ENCODE measurements at places on chromosomes 7 and 10.

GRCh38 chr7:136309407-136309806, 332.2 kb upstream of the MTPN start:
- DNase-seq, result no peak

DNA sequence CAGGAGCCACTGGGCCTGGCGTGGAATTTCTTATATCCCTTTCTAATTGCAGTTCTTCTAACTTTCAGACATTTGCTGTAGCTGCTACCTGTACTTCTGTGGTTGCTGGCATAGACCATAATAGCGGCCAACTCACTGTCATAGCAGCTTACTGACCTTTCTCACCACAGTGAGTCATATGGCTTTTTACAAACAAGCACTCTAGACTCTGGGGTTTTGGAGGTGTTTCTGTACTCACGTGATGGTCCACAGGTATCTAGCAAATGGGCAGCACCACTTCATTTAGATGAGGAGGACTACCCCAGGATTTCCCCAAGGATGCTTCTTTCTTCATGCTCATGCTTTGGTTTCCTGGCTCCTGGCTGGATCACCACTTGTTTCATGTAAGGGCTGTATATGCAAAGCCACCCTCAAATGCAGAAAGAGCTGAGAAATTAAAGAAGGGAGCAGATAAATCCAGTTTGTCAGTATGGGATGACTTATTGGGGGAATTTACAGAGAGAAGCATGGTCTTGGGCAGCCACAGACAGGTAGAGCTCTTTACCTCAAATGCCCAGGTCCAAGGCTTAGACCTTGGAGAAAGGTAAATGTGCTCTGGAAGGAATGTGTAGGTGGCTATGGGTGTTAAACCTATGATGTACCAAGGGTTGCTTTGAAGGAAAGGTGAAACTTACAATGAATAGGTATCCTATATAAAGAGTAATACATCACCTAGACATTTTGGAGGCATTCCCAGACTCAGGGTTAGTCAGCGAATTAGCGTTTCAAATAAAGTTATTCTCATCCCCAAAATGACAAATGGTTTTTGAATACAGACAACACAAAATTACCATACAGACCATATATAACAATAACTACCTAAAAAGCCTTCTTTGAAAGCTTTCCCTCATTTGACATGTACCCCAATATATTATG, 15.9 kb upstream of the SLC25A16 start:
- no peak for DNase-seq

DNA sequence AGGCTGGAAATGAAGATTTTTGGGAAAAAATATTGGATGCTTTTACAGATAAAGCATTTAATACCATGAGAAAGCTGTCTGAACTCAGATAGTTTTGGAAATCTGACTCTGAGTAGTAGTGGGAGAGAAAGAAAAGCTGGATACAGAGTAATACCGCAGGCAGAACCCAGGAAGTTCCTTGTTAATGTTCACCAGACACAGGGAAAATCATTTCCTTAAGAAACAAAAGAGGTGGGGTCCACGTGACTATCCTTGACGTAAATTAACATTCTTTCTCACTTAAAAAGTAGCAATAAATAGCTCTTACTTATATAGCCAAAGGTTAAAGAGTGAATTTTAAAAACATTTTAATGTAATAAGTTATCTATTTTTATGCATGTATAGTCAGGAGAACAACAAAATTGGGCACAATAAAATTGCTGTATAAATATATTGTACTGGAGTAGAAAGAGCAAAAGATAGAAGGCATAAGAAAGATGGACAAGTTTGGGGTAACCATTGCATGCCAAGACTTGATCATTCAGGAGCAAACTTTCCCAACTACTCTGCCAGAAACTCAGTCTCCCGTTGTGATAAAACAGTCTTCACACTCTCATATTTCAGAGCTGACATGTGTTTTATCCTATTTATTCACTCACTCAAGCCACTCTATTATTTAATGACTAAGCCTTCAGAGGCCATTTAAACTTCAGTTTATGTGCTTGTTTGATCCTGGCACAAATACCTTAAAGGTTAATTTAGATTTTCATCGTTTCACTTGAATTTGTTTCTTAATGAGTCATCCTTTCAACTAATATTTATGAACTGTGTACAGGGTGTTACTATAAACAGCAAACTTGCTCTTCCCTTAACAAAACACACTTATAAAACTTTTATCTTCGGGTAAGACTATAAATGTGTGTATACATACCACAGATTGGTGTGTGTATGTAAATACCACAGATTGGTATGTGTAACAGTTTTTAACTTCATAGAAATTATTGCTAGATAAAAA, 143.1 kb downstream of the GNAI1 start:
- no peak for DNase-seq

DNA sequence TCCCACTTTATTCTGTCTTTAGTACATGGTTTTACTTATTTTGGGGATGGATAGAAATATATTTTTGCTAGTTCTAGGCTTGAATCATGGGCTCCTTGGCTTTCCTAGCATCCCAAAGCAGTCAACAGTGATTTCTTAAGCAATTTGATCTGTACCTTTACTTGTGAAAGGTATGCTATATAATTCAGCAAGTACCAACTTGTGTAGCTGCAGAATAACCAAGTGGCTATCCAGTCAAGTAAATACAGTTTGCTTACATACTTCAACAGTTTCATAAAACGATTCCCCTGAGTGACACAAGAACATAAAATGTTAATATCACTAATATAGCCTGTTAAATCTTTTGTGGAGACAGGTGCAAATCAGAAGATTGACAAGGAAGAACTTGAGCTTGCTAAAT, 67.2 kb downstream of the PODXL start:
- no peak for DNase-seq

GRCh38 chr7:118245267-118246040, 20.9 kb downstream of the ANKRD7 start:
- no peak for DNase-seq

DNA sequence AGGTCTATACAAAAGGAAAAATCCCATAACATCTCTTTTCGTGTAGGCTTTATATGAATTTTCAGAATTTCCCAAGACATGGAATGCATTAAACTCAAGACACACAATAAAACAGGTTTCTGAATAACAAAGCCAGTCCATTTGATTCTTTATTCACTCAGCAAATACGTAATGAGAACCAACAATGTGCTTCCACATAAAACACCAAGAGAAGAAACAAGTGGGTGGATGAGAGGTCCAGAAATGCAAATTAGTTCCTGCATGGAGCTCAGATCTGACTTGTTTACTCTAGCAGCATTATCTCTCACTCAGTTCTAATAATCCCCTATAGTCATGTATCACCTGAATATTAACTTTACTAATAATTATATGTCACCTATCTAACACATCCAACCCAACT, 249.5 kb downstream of the LRRTM3 start:
- DNase-seq, result no peak

GRCh38 chr7:155368894-155369600, 71.4 kb downstream of the INSIG1 start:
- no peak for DNase-seq

DNA sequence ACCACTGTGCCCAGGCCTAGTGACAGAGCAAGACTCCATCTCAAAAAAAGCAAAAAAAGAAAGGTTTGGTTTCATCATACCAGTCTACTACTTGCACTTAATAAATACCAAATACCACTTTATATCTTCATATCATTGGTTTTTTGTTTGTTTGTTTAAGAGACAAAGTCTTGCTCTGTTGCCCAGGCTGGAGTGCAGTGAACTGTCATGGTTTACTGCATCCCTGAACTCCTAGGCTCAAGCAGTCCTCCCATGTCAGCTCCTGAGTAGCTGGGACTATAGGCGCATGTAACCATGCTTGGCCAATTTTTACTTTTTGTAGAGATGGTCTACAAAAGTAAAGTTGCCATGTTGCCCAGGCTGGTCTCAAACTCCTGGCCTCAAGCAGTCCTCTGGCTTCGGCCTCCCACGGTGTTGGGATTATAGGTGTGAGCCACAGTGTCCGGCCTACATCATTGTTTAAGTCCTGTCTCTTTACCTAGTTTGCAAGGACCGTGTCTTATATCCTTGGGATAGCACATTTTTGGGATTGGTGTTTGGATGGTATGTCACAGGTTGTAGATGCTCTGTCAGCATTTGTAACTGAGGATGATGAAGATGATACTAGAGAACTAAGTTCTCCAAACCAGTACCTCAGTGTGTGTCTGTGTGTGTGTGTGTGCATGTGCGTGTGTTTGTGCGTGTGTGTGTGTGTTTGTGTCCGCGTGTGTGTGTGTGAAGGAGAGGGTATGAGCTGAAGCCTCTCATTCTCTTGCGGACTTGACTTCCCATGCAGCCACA, 9.3 kb downstream of the LMTK2 start:
- no peak for DNase-seq

DNA sequence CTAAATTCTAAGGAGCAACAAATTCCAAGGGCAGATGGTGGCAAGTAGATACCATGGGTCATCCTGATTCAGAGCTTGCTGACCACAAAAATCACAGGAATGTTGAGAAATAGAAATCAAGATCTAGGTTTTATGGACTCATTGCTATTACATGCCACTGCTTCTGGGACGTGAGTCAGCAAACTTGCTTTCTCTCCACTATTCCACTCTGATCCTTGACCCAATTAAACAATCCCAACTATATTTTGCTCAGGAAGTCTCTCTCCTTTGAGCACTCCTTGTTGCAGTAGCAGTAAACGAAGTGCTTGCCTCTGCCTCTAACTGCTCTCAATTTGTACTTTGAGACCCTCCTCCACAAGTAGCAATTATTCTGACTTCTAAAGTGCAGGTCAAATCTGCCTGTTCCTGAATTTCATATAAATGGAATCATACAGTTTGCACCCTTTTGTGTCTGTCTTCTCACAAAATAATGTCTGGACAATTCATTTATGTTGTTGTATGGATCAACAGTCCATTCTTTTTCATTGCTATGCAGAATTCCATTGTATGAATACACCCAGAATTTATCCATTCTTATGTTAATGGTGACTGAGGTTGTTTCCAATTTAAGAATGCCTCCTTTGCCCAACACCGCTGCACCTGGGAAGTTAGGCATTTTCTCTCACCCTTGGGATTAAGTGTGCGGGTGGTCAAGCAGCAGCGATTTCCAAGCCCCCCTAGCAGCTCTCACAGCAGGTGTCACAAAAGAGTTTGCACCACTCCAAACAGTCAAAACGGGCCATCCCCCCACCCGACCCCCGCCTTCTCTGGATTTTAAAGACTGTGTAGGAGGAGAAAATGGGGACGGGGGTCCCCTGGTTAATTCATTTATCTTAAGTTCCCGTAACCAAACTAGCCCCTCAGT, 35.9 kb downstream of the ACSM6 start:
- no peak for DNase-seq

- DNase-seq, result no peak
Measured at GRCh38 chr10:67665491-67665890, 30.5 kb downstream of the CTNNA3 start.

GRCh38 chr7:44059219-44060090, 5.9 kb downstream of the PGAM2 start:
- no peak for DNase-seq

- DNase-seq, result no peak
Measured at GRCh38 chr10:13462551-13462950, 66.3 kb downstream of the BEND7 start.

GRCh38 chr7:2755531-2755930, 67.5 kb downstream of the AMZ1 start:
- no peak for DNase-seq

- DNase-seq, result no peak
Measured at GRCh38 chr7:86768394-86768793, 124.7 kb downstream of the GRM3 start.

DNA sequence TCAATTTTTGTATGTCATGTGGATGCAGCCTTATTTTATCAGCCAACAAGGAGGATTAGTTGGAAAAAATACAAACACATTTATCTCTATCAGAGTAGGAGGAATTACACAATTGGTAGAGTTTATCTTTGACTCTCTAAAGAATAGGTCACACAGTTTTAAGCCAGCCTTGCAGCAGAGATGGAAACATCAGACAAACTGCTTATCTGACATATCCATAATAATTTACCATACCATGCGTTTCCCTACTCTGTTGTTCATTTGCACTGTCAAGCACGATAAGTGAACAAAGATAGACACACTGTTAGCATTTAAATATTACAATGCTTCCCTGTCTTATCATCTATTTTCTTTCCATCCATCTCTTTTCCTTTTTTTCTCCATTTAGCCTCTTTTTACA, 283.7 kb upstream of the SMIM30 start:
- no peak for DNase-seq

DNA sequence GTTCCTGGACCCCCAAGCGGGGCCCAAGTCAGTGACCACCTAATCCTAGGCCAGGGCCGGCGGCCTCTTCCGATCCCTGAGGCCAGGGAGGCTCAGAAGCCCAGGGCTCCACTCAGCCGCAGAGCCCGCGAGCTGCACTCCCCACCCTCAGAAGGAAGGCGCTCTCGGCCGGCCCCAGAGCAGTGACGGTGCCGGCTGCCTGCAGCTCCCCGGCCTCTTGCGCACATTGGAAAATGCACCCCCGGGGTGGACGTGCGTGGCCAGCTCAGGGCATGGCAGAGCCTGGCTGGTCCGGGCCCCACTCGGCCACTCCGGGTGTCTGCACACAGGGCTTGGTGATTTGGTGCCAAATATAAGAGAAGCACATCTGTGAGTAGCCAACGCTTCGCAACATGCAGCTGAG, 269.1 kb downstream of the PTPRN2 start:
- DNase-seq, result no peak

- no peak for DNase-seq
Measured at GRCh38 chr10:71752391-71753090, 20.8 kb downstream of the VSIR start.
